Activated CD4-positive, alpha-beta memory T cell treated with anti-CD3 and anti-CD28 coated beads, Interleukin-2, amount 10 ng/mL, durations not matched to agents 7 days and 5 days (primary cell): ENCODE measurements at places on chromosomes 12 and 14. TPM values are rescaled to one million over a fixed set of nuclear protein-coding genes. Genes with fewer than 3 reads are reported as not detected.

- no peak overlapping the region for H3K27ac ChIP-seq
- no peak overlapping the region for H3K4me3 ChIP-seq
- H3K36me3 ChIP-seq: peaks cover 8% of the 10 kb centered on the region
- no peaks in the 10 kb centered on the region for H3K27me3 ChIP-seq
Measured at GRCh38 chr12:122394626-122395194, 27.8 kb downstream of the CLIP1 start.

DNA sequence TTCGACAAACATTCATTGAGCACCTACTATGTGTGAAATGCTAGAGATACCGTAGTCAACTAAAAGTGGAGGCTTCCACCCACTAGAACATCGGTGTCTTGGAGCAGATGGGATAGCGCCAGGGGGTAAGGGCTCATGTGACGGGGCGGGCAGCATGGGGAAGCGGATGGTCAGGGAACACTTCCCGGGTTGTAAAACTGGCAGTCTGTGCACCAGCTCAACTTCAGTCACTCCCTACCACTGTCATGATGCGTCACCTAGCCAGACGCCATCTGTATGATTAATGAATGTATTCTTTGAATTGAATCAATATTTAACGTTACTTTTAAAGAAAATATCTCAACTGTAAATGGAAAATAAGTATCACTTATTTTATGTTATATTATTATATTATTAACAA is 93.5 kb downstream of the PIWIL1 start:
- H3K27ac ChIP-seq: no peak overlapping the region
- DNase-seq: no peak
- no peaks in the 10 kb centered on the region for H3K36me3 ChIP-seq
- no peaks in the 10 kb centered on the region for H3K27me3 ChIP-seq
- no peak overlapping the region for H3K4me3 ChIP-seq

DNA sequence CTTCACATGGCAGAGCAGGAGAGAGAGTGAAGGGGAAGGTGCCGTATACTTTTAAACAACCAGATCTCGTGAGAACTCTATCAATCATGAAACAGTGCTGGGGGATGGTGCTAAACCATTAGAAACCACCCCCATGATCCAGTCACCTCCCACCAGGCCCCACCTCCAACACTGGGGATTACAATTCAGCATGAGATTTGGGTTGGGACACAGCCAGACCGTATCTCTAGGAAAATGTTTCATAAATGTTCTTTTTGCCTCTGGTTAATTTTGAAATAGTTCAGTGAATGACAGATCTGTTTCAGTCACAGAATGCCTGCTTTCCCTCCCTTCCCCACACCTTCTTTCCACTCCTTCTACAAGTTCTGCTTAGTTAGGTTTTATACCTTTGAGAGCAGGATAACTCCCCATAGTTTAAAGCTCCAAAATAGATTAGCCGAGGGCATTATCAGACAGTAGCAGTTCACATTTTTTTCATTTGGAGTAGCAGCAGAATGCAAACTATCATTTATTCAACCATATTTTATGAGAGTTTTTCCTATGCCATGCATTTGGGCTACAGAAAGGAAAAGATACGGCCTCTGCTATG is 27.1 kb downstream of the PELI2 start:
- H3K4me1 ChIP-seq: peaks cover 34% of the 10 kb centered on the region
- no peaks in the 10 kb centered on the region for H3K36me3 ChIP-seq
- no peak overlapping the region for H3K27ac ChIP-seq

The METTL25 gene
- total RNA-seq: 8.9 TPM

The TMEM106C gene
- 141 TPM for total RNA-seq

- H3K27ac ChIP-seq: no peak overlapping the region
- peaks cover 15% of the 10 kb centered on the region for H3K27me3 ChIP-seq
- H3K36me3 ChIP-seq: no peaks in the 10 kb centered on the region
- H3K4me3 ChIP-seq: no peak overlapping the region
- DNase-seq: no peak
Measured at GRCh38 chr14:90228478-90228877, 27.9 kb upstream of the PSMC1 start.

GRCh38 chr14:58607952-58608317 is 29.8 kb upstream of the DACT1 start:
- no peak overlapping the region for H3K27ac ChIP-seq
- no peaks in the 10 kb centered on the region for H3K36me3 ChIP-seq
- no peak overlapping the region for H3K4me3 ChIP-seq
- no peak for DNase-seq

- H3K4me3 ChIP-seq: no peak overlapping the region
- peaks cover 2% of the 10 kb centered on the region for H3K27me3 ChIP-seq
- H3K36me3 ChIP-seq: no peaks in the 10 kb centered on the region
- H3K4me1 ChIP-seq: no peaks in the 10 kb centered on the region
- H3K27ac ChIP-seq: no peak overlapping the region
- DNase-seq: no peak
Measured at GRCh38 chr12:110248096-110248447, 33.0 kb upstream of the ATP2A2 start.

The KLRG1 gene
- 12.8 TPM for total RNA-seq

DNA sequence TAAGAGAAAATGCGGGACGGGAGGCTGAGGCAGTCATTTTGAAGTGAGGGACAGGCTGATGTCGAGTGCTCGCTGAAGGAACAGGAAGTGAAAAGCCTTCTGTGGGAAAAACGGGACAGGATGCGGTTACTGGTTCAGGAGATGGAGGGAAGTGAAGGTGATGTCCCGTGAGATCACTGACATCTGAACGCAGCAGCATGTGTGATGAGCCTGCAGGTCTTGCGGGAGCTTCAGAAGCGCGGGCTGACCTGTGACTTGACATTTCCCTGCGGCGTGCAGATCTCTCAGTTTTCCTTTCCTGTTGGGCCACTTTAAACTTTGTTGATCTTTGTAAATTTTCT is 77.8 kb downstream of the DDX51 start:
- peak overlapping the region; percentile 41 for H3K27ac ChIP-seq
- H3K36me3 ChIP-seq: peaks cover 38% of the 10 kb centered on the region
- H3K4me3 ChIP-seq: peak overlapping the region; percentile 1
- no peaks in the 10 kb centered on the region for H3K27me3 ChIP-seq

DNA sequence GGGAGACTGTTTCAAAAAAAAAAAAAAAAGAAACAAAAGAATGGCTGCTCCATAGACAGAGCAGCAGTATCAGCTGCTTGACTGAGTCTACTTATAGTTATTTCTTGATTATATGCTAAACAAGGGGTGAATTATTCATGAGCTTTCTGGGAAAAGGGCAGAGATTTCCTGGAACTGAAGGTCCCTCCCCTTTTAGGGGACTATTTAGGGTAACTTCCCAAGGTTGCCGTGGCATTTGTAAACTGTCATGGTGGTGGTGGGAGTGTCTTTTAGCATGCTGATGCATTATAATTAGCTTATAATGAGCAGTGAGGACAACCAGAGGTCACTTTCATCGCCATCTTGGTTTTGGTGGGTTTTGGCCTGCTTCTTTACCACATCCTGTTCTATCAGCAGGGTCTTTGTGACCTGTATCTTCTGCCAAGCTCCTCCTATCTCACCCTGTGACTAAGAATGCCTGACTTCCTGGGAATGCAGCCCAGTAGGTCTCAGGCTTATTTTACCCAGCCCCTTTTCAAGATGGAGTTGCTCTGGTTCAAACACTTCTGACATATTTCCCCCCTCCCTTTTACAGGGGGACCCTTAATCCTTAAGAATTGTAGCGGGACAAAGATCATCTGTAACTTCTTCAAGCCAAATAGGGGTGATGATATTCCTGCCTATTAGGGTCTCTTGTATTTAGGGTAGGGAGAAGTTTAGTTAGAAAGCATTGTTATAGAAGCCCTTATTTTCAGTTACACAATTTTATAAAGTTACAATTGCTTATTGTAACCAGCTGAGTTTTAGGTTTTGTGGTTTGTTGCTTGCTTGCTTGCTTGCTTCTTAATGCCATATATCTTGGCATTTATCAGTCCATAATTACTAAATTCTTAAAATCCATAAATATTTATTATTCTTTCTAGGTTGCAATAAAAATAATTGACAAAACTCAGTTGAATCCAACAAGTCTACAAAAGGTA is 42.5 kb downstream of the MARK3 start:
- no peaks in the 10 kb centered on the region for H3K27me3 ChIP-seq
- no peak overlapping the region for H3K4me3 ChIP-seq
- H3K27ac ChIP-seq: peak overlapping the region; percentile 60
- peak; percentile 45 for DNase-seq
- peaks cover 28% of the 10 kb centered on the region for H3K4me1 ChIP-seq
- H3K36me3 ChIP-seq: peaks cover 25% of the 10 kb centered on the region

- peak overlapping the region; percentile 63 for H3K4me3 ChIP-seq
- H3K36me3 ChIP-seq: peaks cover 22% of the 10 kb centered on the region
- no peak for DNase-seq
- peaks cover 52% of the 10 kb centered on the region for H3K4me1 ChIP-seq
Measured at GRCh38 chr14:104694475-104694950, 5.1 kb downstream of the INF2 start.
